Stimulated activated CD4-positive, alpha-beta T cell treated with anti-CD3 and anti-CD28 coated beads, Interleukin-1b, Interleukin-23, amount 100 ng/mL, for 1 hour (primary cell): ENCODE measurements at places on chromosomes 6 and 20.

GRCh38 chr6:150705392-150705791 lies 105.7 kb downstream of the PLEKHG1 start:
- DNase-seq: no peak

- no peak for DNase-seq
Measured at GRCh38 chr6:45607798-45608197, 230.1 kb upstream of the SUPT3H start.

DNA sequence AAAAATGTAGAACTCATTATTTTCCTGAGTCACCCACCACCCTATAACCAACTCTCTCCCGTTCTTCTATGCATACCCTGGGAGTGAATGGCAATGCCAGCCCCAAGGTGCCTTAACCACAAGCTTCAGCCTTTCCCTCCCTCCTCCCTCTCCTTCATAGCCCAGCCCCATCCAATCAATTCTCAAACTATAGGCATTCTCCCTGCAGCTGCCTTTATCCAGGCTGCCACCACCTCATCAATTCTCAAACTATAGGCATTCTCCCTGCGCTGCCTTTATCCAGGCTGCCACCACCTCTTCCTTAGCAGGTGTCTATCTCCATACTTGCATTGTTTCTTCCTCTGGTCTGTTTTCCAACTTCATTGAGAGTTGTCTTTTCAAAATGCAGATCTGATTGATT lies 77.1 kb downstream of the PLEKHG1 start:
- no peak for DNase-seq

DNA sequence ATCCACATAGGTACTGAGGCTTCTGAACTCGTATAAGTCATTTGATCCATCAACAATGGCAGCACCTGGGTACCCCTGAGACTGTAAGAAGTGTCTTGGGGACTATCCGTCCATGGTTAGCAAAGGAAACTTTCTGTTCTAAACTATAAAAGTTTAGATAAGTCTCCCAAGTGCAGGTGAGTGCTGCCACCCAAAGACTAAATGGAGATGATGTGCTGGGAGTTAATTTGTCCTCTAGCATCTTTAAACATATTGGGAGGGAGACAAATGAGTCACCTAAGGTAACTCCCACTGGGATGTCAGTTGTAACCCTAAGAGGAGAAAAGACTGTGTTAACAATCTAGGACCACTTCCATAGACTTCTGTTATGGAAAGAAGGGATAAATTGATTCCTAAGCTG lies 6.2 kb downstream of the BEND6 start:
- DNase-seq: no peak

DNA sequence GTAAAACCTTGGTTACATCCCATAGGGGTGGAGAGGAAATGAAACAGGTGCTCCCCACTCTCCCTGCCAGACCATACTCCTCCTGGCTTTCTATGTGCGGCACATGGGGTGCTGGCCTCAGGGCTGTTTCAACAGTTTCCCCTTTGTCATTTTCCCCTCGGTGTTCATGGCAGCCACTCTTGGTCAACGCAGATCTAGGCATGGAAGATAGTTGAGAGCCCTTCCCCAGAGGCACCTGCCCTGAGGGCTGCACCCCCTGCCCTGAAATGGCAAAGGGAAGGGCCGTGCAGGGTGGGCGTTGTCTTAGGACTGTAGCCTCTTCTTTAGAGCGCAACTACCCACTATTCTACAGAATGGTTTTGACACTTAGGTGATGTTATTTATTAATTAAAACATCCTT lies 4.4 kb downstream of the CST1 start:
- DNase-seq: no peak
